ENCODE measurements at places on chromosomes 7 and 10.

GRCh38 chr7:40572810-40573465 lies 438.1 kb downstream of the SUGCT start:
- DNase-seq = no peak

GRCh38 chr7:128408709-128409595 lies 830 bp downstream of the IMPDH1 start:
- DNase-seq = no peak

DNA sequence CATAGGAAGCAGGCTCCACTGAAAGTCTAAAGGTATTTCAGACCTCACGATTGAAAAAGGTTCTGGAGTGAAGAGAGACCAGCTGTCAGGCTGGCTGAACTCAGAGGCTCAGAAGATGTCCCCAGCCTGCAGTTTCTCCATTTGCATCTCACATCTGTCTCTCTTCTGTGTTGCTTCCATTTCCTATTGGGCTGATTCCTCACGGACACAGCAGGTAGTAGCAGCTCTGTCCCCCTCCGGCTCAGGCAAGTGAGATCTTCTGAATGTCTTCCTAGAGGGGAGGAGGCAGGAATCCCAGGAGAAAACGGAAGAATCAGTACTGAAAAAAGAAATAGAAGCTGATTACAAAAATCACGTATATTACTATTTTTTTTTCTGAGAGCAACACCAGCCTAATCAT lies 274.1 kb upstream of the COBL start:
- DNase-seq = no peak

- DNase-seq = no peak
These were observed 85.7 kb downstream of the SUGCT start for GRCh38 chr7:40220421-40220911.

DNA sequence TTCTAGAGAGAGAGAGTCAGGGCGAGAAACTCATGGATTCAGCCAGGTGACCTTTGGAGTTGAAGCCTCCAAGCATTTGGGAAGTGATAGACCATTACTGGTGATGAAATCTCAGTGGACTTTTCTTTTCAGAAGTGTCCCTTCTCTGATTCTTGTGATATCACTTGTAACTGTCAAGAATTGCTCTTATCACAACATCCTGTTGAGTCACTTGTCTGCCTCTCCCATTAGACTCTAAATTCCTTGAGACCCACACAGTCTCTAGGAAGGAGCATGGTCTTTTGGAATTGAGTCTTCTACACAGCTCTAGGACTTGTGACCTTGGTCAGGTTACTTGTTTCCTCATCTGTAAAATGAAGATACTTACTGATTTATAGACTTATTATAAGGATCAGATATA lies 81.0 kb downstream of the CFAP58 start:
- no peak for DNase-seq

- DNase-seq = no peak
These were observed 597.5 kb upstream of the PCDH15 start for GRCh38 chr10:55398497-55398882.
